ENCODE measurements at places on chromosomes 11 and 22.
A peak's percentile ranks its signal among the peaks of the same experiment; 100 is the strongest.

DNA sequence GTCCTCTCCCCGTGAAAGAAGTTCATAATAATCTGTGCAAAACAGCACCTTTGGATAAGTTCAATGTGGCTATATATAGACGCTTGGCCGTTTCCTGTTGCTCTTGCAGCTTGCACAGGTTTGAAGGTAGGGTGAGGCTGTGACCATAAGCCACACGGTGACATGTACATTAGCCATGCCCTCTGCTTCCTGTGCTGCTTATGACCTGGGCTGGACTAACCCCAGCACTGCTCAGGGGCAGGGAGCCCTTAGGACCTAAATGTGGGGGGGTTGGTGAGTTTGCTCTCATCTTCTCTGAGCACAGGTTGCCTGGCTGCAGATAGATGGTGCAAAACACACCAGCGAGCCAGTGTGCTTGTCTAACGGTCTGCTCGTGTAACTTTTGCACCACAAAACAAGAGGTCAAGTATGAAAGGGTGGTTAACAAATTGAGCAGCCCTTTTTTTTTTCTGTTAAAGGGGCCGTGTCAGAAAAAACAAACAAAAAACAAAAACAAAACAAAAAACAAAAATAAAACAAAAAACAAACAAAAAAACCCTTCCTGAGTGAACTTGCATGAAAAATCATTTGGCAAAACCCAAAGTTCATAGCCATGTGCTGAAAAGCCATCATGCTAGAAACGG, 37.3 kb downstream of the FLI1 start:
- DNase-seq: no peak

- no peak for DNase-seq
These were observed 1.1 kb downstream of the EIF4G2 start for GRCh38 chr11:10807493-10808234.

- DNase-seq: no peak
These were observed 289.4 kb downstream of the TENM4 start for GRCh38 chr11:79151396-79151795.

DNA sequence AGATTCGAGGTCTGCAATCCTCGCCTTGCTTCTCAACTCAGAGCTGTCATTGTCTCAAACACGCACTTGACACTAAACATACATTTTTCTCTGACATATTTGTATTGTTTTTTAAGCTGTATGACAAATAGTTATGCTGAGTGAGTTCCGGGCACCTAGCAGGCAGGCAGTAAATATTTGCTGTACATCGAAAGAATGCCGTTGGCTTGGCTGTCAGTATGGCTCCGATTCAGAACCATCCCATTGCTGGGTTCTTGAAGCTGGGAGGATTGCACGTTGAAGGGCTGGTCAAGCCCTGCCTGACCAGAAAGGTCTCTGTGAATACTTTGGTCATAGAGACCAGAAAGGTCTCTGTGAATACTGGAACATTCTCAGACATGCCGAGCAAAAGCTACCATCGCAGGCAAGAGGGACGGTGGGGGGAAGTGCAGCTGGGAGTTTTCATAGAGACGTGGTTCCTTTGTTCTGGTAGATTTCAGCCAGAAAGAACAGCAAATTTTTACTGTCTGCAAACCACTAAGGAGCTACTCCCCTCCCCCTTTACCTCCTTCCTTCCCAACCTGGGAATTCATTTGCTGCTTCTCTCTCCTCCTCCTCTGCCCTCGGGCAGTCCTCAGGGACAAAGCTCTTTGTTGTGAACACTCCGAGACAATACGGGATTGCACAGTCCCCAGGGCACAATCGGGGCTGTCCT, 202.2 kb upstream of the SORL1-AS1 start:
- DNase-seq: no peak

DNA sequence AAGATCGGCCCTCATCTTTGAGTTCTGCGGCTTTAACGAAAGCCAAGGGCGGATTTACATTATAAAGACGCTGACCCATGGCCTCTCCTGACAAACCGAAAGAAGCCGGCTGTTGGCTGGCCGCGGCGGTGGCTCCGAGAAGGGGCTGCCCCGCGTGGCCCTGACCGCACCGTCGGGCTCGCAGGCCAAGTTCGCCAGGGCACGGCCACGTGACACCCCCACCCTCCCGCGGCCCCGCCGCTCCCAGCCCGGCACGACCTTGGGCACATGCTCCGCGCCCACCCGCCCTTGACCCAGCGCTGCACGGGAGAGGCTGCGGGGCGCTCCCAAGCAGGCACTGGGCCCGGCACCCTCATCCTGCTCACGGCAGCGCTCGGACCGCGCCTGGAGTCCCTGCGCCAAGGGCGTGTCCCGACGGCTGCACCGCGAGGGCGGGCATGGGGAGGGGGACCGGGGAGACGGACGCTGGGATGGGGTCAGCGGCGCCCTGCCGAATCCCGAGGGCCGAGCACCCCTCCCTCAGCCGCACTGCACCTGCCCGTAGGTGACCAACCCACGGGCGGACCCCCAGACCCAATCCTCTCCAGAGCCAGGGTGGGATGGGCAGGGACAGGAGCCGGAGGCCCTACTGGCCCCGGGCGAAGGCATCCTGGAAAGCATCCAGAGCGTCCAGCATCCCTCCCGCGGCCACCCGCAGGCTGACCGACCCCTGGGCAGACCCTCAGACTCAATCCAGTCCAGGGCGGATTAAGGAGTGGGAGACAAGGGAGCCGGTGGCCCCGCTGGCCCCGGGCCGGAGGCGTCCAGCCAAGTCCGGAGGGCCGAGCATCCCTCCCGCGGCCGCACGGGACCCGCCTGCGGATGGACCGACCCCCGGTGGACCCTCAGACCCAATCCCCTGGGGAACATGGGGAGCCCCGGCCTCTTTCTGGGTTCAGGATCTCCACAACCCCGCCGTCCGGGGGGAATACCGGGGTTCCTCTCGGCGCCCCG, 759 bp downstream of the CPT1A start:
- DNase-seq: no peak

GRCh38 chr11:12767027-12767426, 92.8 kb downstream of the TEAD1 start:
- DNase-seq: no peak

- no peak for DNase-seq
These were observed 21.3 kb downstream of the CBX7 start for GRCh38 chr22:39130892-39131855.

- DNase-seq: no peak
These were observed 5.1 kb downstream of the C11orf42 start for GRCh38 chr11:6210274-6210955.

- DNase-seq: no peak
These were observed 875 bp upstream of the STT3A start for GRCh38 chr11:125591649-125592304.

DNA sequence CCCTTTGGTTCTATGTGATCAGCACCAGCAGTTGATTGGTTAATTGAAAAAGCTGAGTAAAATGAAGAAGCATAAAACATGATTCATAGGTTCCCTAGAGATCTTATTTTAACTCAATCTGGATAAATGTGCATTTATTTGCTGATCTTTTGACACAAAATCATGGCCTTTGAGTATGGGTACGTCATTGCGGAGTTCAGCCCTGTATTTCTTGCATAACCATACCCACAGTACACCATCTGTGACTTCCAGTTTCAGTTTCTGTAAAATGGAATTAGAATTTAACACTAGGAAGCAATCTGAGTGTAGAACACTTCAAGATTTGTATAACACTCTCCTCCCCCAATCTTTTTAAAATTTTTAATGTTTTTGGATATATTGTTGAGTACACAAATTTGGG, 358.2 kb downstream of the DDX10 start:
- DNase-seq: no peak

DNA sequence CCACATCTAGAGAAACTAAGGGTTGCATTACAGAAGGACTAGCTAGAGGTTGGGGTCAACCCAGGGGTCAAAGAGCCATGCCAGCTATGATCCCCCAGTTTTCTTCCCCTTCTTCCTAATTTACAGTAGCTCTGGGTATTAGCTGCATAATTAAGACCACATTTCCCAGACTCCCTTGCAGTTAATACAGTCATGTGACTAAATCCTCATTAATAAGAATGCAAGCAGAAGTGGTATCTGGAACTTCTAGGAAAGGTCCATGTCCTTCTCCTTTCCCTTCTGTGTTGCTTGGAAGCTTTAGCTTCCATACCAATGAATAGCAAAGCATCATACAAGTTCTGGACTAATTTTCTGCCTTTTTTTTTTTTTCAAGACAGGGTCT, 19.1 kb upstream of the LMO2 start:
- no peak for DNase-seq

- no peak for DNase-seq
These were observed 14.9 kb downstream of the TMEM121B start for GRCh38 chr22:17106161-17106784.

GRCh38 chr22:37260901-37261336, 16.9 kb upstream of the RAC2 start:
- DNase-seq: no peak

- no peak for DNase-seq
These were observed 47.3 kb downstream of the TENM4 start for GRCh38 chr11:79393362-79394043.

- DNase-seq: no peak
These were observed at the start of gene PACSIN3 for GRCh38 chr11:47186076-47186699. PACSIN3 (minus strand) TSS chr11:47186434; CDS start chr11:47182727, 3,707 bp downstream.

GRCh38 chr11:106466521-106467080, 389.1 kb downstream of the AASDHPPT start:
- DNase-seq: no peak

DNA sequence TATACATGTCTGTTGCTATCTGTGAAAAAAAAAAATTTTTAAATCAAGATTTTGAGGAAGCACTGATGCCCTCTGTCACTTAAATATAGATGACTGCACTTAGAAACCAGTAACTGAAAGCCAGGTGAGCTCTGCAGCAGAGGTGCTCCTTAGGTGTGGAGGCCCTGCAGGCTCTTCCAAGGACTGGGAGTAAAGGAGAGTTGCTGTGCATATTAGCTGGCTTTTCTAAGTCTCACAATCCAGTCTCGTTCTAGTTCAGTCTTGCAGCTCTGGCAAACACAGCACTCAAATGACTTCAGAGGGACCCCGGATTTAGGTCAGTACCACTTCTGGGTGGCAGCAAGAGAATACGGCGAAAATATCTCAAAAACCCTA, 61.0 kb downstream of the LARGE2 start:
- no peak for DNase-seq

GRCh38 chr11:11403763-11404725, 51.0 kb upstream of the CSNK2A3 start:
- no peak for DNase-seq

DNA sequence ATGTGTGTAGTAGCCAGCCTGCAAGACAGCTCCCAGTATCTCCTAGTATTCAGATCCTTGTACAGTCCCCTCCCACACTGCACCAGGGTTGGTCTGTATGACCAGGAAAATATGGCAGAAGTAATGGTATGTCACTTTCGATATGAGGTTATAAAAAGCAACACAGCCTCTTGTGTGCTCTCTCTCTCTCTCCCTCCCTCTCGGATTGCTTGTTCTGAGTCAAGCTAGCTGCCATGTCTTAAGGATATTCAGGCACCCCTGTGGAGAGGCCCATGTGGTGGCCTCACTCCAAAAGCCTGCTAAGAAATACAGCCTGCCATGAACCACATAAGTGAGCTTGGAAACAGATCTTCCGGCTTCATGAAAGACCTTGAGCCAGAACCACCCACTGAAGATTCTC, 25.4 kb downstream of the FXYD6 start:
- DNase-seq: no peak

DNA sequence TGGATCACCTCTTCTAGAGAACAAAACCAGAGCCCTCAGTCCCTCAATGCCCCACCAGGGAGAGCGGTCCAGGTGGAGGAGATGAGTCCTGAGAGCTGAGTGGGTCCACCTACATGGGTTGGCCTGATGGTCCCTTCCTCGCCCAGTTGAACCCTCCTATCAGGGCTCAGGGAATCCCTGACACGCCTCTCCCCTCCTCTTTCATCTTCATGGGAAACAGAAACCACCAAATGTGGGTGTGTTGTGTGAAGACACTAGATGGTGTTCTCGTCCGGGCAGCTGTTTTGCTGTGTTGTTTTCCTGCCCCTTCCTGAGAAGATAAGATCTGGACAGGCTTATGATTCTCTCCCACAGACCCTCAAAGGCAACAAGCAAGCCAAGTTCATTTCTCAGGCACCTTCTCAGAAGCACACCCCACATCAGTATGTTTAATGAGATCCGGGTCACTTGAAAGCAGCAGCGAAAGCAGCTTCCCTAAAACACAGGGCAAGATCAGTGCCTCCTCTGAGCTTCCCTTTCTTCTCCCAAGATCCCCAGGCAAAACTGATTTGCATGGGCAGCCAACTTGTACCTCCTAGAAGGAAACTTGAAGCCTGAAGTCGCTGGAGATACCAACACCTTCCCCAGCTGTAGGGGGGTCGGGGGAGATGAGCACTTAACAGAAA, 35.3 kb upstream of the POU2AF1 start:
- DNase-seq: no peak

DNA sequence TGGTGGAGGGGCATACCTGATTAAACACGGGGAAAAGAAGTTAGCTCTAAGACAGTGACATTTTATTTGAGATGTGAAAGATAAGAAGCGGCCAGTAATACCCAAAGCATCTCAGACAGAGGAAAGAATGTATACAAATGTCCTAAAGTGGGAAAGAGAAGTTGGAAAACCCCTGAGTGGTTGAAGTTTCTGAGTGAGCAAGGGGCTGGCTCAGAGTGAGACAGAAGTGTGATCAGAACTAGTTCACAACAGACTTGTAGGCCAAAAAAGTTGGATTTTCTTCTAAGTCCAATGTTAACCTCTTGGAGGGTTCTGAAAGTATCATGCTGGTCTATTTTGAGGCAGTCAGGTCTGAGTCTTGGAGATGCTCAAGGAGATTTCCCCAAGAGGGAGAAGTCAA, 608.7 kb downstream of the SOX6 start:
- DNase-seq: no peak

DNA sequence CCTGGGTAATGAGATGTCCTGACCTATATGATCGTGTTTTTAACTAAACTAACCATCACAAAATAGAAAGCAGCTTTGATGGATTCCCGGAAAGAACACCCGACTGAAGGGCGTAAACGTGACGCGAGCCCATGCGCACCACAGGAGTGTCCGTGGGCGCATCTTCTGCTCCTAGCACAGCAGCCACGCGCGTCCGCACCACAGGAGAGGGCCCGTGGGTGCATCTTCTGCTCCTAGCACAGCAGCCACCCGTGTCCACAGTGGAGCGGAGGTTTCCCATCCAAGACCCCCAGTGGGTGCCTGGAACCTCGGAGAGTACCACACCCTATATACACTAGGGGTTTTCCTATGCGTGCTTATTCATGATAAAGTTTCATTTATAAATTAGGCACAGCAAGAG, 36.1 kb upstream of the NRIP3 start:
- DNase-seq: no peak

DNA sequence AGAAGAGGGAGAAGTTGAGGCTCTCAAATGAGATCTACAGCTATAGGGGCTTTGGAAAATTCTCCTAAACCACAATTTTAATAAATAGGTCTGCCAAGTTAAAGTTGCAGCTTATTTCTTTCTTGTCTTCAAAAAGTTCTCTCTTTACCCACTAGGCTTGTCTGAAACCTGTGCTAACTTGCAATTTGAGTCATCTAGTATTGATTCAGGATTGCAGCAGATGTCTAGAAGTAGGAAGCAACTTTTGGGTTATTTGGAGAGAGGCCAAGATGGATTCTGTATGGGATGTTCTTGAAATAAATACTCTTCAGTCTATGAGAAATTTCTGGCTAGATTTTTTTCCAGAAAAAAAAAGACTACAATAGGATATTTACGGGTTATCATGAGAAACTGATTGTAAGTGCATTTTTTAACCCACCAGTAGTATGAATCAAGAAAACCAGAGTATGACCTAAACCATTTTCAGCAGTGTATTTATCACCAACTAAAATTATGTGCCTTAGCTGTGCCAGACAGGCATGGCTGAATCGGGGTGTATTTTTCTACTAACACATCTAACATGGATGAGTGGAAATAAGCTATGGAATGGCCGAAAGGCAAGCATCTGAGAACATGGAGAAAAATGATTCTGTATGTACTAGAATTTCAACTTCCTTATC, 4.9 kb upstream of the RAB38 start:
- no peak for DNase-seq

- DNase-seq: peak; percentile 19
These were observed 2.4 kb downstream of the MAPK11 start for GRCh38 chr22:50267591-50268390.
